ENCODE measurements at places on chromosomes 16 and 17. TPM values are rescaled to one million over a fixed set of nuclear protein-coding genes. Genes with fewer than 3 reads are reported as not detected.

GRCh38 chr17:8375738-8376259 is 705 bp downstream of the KRABD2 start:
- no peak for DNase-seq

DNA sequence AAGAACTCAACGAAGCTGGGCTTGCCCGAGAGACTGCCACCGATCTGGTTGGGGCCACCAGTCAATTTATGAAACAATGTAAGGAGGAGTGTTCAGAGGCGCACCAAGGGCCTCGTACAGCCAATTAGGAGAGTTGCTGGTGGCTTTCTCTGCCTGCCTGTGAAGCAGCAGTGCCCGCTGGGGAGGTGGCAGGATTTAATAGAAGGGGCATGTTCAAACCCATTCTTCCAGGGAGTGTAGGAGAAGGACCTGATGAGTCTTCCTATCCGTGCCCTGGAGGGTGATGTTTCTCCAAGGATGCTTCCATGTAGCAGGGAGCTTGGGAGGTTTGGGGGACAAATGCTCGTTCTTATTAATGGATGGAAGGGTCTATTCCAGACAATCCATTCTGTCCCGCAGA is 178.4 kb downstream of the CCDC182 start:
- DNase-seq = no peak

The VASN gene
- total RNA-seq = 5.7 TPM

The RCVRN gene
- not detected for total RNA-seq

DNA sequence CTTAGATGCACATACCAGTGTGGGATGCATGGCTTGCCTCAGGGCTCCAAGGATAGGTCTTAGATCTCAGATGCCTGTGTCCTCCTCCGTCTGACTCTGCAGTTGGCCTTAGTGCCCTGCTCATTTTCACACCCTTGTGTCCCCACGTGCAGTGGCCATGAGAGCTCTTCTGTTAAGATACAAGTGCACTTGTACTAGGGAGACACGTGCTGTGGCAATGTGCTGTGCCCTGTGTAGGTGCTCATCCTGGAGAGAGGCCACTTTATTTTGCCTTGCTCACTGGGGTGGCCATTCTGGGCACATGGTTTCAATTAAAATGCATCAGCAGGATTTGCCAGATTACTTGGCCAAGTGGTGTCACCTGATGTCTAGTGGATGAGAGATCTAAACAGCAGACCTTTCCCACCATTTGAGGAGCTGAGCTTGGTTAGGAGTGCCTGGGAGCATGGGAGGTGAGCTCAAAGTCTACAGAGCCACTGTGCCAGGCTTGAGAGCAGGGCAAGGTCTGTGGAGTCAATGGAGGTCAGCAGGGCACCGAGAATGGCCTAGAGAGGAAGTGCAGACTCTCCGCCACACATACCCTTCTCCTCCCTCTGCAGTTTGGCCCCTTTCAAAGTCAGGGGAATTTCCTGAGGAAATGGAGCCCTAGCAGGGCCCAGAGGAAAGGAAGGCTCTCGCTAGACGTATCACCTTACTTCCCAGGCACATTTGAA is 25.2 kb upstream of the SMPD3 start:
- peak; percentile 1 for DNase-seq

DNA sequence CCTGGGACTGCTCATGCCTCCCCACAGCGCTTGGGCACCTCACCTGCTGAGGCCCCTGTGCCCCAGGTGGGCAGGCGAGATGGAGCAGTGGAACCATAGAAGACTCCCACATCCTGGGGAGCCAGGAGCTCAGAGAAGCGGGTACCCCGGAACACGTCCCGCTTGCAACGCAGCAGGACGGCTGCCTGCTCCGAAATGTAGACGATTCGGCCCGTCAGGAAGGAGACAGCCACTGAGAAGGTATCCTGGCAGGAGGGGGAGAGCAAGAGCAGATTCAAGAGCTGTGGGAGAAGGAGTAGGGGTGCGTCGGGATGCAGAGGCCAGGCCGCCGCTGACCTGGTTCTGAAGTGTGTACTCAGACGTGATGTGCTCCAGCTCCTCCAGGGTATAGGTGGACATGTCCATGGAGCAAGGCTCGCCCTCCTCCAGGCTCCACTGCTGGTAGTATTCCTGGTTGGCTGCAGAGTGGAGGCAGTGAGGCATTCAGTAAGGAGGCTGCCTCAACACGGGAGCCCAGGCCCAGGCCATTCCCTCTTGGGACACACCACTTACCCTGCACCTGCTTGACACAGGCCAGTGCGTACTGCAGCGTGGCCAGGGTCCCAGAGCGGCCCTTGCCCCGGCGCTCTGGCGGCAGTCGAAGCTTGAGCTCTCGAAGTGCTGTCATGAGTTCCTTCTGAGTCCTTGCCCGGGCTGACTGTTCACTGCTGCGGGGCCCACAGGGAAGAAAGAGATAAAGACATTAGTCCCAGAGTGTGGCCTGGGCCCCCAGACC is 2.6 kb downstream of the PER1 start:
- no peak for DNase-seq

The ZPBP2 gene
- not detected for total RNA-seq

The MYBBP1A gene
- total RNA-seq = 84.7 TPM

- no peak for DNase-seq
Measured at GRCh38 chr17:57639381-57639780, 105.7 kb downstream of the CCDC182 start.

GRCh38 chr16:73186752-73187601 is 139.0 kb upstream of the ZFHX3 start:
- DNase-seq = no peak

DNA sequence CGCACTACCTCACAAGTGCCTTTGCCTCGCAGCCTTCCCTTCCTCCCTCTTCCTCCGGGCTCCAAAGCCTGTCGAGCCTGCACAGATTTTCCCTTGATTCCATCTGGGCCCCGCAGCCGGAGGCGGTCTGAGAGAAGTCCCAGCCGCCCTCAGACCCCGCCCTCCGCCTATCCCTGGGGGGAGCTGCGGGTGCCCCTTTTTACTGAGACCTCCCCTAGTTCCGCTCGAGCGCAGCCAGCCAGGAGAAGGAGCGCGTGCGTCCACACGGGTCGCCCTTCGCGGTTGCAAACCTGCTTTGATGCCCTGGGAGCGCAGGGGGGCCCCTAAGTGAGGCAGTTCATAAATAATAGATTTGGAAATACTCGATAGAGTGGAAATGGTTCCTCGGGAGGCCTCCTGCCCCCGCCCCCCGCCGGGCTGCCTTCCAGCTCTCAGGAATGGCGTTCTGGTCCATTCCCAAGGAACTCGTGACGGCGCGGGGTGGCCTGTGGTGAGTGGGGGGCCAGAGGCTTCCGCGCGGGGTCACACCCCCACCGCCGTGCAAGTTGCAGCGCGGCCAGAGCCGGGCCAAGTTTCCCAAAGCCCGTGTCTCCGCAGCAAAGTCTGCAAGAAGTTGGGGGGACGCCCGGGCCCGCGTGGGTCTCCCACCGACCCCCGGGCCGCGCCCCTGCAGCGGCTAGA is 610 bp downstream of the C16orf74 start:
- DNase-seq = no peak

The NR1D1 gene
- 5.1 TPM for total RNA-seq

- no peak for DNase-seq
Measured at GRCh38 chr17:44081681-44082080, 11.1 kb downstream of the G6PC3 start.

DNA sequence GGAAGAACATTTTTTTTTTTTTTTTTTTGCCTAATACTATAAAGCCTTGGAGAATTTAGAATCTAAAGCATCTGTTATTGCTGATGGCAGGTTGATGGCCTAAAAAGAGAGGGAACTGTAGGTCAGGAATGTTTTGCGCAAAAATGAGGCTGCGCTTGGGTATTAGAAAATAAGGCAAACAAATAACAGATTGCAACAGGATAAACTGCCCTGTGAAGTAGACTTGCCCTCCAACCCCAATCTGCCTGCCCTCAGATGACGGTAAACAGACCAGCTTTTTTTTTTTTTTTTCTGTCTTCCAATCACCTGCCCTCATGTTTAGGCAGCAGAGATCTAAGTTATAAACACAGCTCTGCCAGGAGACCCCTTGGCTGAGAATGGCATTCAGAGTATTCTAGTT is 3.8 kb upstream of the DHX8 start:
- DNase-seq = no peak

DNA sequence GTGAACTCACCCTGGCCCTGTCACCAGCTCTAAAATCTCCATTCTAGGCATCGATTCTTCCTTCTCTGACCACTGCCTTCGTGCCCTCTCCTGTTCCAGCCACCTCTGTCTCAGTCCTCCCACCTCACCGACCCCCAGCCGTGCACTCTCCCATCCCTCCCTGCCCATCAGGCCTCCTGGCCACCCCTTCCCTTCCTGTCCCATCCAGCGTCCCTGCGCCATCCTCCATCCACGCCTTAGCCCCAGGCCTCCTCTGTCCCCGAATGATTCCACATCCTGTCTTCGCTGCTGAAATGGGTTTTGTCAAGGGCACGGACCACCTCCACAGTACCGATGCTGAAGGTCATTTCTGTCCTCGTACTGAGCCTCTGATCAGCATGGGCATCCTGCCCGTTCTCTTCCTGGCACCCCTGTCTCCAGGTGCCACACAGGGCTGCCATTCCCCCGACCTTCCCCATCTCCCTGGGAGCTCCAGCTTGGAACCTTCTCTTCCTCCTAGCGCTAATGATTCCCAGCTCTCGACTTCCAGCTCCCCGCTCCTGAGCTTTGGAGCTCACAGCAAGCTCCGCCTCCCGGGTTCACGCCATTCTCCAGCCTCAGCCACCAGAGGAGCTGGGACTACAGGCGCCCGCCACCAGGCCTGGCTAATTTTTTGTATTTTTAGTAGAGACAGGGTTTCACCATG is 2.6 kb downstream of the TRIM65 start:
- DNase-seq = no peak

DNA sequence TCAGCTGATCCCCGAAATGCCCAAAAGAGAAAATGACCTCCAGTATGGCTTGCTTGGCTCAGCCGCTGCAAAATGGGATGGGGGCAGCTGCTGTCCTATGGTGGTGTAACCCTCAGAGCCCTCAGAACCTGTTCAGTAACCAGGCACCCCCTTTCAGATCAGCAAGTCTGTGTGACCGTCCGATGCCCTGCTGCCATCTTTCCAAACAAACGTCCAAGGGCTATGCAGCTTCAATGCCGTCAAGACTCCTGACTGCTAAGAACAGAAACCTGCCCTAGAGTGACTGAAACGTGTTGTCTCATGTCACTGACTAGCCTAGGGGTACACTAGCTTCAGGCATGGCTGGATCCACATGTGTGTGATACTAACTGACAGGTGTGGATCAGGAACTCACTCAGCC is 70.4 kb downstream of the GNAO1 start:
- no peak for DNase-seq

GRCh38 chr17:36673637-36674277 is 72.4 kb downstream of the MRM1 start:
- no peak for DNase-seq

DNA sequence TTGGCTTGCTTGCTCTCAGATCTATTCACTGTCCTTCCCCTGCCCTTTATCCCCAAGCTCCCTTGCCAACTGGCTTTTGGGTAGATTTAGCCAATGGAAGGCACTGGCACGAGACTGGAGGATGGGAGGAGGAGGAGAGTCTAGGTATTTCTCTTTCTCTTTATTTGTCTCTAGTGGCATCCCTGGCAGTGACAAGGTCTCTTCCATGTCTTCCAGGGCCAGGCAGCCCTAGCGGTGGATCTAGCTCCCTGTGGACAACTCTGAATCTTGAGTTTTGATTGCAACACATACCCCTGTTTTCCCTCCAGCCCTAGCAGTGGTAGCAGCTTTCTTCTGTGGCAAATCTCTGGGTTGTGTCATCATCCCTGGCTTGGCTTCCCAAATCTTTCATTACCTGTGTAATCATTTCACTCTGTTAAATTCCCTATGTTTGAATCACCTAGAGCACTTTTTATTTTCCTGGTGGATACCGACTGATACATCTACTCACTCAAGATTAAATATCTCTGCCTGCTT is 171.1 kb upstream of the IRX6 start:
- no peak for DNase-seq

DNA sequence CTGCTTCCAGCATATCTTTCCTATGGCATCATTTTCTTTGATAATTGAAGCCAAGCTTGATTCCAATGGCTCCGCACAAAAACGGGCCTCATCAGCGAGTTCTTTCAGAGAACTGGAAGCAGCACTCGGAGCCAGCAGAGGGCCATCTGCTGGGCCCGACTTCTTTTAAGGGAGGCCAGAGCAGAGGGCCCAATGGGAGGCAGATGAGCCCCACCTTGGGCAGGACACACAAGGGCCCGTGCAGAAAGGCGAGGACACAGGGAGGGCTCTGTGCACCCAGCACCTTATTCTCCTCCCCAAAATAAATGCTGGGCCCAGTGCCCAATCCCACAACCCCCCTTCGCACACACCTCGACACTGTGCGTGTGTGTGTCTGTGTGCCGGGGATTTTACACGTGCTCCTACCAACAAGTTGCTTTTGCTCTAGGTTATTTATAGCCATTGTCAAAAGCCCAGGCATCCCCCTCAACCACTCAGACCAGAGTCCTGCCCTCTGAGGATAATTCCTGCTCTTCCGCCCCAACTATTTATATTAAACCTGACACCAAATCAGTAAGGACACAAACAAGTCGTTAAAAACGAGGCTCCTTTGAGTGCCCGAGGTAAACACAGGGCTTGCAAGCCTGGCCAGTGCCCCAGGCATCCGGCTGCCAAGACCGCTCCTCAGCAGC is 6.8 kb downstream of the AXIN2 start:
- DNase-seq = no peak

The MRTFB gene
- total RNA-seq = 26.8 TPM

The RNF222 gene
- total RNA-seq = not detected

The PIRT gene
- not detected for total RNA-seq
